ENCODE measurements at places on chromosomes 16 and 17. TPM values are rescaled to one million over a fixed set of nuclear protein-coding genes. Genes with fewer than 3 reads are reported as not detected.

- no peaks in the 10 kb centered on the region for H3K4me1 ChIP-seq
- no peaks in the 10 kb centered on the region for H3K27me3 ChIP-seq
- no peak for DNase-seq
These were observed 26.7 kb downstream of the SDK2 start for GRCh38 chr17:73617501-73617900.

GRCh38 chr16:5633845-5634440 is 536.3 kb upstream of the EEF2KMT start:
- no peak overlapping the region for H3K27ac ChIP-seq
- peak; percentile 47 for DNase-seq
- H3K4me1 ChIP-seq = no peaks in the 10 kb centered on the region
- H3K27me3 ChIP-seq = no peaks in the 10 kb centered on the region
- H3K4me3 ChIP-seq = no peak overlapping the region
- H3K36me3 ChIP-seq = no peaks in the 10 kb centered on the region

DNA sequence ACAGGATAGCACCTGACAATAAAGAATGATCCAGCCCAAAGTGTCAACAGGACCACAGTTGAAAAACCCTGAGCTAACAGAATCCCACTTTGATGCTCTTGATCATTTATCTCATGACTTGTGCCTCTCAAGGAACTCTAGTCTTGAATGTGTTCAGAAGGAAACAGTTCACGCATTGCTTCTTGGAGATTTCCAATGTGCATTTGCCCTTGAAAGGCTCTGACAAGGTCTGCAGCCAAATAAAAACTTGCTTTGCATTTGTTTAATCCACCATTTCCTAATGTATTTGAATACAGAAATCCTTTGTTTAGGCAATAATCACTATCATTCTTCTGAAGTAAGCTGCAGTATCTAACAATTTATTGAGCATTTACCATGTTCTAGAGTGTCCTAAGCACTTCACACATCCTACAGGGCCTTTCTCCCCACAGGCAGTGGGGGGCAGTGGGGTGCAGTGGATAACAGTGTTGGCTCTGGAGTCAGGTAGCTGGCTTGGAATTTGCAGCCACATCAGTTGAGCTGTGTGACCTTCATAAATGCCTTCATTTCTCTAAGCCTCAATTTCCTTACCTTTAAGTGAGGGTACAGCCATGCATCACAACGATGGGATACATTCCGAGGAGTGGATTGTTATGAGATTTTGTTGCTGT is 239.7 kb downstream of the XYLT1 start:
- no peaks in the 10 kb centered on the region for H3K27me3 ChIP-seq
- no peaks in the 10 kb centered on the region for H3K4me1 ChIP-seq
- H3K36me3 ChIP-seq = no peaks in the 10 kb centered on the region
- H3K4me3 ChIP-seq = no peak overlapping the region

DNA sequence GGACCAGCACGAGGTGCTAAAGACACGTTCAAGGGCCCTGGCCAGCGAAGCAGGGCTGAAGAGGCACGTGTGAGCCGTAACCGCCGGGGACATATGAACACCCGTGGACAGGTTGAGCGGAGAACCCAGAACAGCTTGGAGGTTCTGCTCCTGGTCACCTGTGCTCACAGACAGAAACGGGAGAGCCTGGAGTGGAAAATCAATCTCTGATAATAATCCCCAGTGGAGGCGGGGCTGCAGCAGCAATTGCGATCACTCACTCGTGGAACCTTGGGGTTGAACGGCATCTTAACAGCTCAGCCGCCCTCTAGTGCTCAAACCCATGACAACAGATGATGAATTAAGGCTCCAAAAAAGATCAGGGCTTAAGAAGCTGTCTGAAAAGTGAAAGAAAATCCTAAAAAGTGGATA is 25.6 kb downstream of the WIPI1 start:
- H3K4me3 ChIP-seq = no peak overlapping the region
- peaks cover 96% of the 10 kb centered on the region for H3K36me3 ChIP-seq
- no peak overlapping the region for H3K27ac ChIP-seq
- no peak for DNase-seq
- peaks cover 9% of the 10 kb centered on the region for H3K4me1 ChIP-seq

HSPB9 gene
- total RNA-seq = not detected
